Left renal pelvis (tissue), 4 donors: ENCODE measurements at places on chromosomes 12 and 14. TPM values are rescaled to one million over a fixed set of nuclear protein-coding genes. Genes with fewer than 3 reads are reported as not detected.

- DNase-seq: no peak
Measured at GRCh38 chr12:50338920-50339645, 55.8 kb upstream of the LIMA1 start.

- no peak for DNase-seq
Measured at GRCh38 chr12:7994731-7995205, 37.7 kb upstream of the FOXJ2 start.

DNA sequence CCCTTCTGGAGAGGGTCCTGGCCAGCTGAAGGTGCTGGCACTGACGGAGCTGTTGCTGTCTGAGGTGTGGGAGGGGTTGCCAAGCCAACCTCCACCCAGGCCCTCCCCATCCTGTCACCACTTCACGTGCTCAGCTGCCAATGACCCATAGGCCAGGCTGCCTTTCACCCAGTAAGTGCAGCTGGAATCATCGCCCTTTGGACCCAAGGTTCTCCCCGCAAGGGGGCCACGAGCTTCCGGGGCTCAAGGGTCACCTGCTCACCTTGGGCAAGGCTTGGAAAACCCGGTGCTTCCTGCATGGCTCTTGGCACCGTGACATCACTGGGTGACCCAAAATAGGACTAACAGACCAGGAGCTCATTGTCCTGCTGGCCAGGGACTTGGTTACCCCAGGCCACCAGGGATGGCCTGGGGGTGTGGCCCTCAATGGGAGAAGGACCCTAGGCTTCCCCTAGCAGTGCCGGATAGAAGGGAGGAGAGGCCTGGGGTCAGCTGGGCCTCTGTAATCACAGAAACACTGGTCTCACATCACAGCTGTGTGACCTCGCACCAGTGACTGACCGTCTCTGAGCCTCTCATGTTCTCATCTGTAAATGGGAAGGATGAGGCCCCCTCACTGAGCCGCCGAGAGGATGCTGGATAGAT lies 51.3 kb downstream of the CCDC85C start:
- no peak for DNase-seq

- DNase-seq: no peak
Measured at GRCh38 chr14:99213101-99213500, 58.9 kb downstream of the BCL11B start.

Gene PRR4
- polyA plus RNA-seq: 9.1 TPM
